ENCODE measurements at places on chromosomes 5 and 9. TPM values are rescaled to one million over a fixed set of nuclear protein-coding genes. Genes with fewer than 3 reads are reported as not detected.

Gene IFNE
- not detected for total RNA-seq

DNA sequence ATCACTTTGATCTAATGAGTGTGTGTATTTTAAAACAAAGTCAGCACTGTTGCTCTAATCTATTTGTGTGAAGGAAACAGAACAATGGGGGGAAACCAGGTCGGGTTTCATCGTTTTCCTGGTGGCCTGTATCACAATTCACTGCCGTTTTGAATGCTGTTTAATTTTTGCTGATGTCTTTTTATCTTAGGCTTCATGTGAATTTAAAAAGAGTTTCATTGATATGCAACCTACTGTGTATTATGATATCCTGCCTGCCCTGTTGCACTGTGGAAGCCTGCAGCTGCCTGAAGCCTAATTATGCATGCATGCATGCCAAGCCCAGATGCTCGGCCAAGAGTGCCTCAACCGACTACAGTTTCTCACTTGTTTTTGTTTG lies 307.5 kb downstream of the ZNF608 start:
- no peak for DNase-seq

Gene STK10
- total RNA-seq: 6.9 TPM

- no peak for DNase-seq
Observed at GRCh38 chr5:93404246-93404645, 176.8 kb downstream of the NR2F1-AS1 start.

DNA sequence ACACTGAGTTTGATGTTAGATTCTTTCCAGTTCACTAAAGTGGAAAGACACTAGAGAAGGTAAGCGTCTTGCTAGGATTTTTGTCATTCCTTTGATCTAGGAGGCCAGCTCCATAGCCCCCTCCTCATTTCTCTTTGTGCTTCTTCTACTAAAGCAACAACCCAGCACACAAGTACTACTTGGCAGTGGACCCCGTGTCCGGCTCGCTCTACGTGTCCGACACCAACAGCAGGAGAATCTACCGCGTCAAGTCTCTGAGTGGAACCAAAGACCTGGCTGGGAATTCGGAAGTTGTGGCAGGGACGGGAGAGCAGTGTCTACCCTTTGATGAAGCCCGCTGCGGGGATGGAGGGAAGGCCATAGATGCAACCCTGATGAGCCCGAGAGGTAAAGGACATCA lies 76.6 kb upstream of the WWC1 start:
- DNase-seq: no peak

- no peak for DNase-seq
Observed at GRCh38 chr5:57749396-57749795, 266.8 kb upstream of the ACTBL2 start.

DNA sequence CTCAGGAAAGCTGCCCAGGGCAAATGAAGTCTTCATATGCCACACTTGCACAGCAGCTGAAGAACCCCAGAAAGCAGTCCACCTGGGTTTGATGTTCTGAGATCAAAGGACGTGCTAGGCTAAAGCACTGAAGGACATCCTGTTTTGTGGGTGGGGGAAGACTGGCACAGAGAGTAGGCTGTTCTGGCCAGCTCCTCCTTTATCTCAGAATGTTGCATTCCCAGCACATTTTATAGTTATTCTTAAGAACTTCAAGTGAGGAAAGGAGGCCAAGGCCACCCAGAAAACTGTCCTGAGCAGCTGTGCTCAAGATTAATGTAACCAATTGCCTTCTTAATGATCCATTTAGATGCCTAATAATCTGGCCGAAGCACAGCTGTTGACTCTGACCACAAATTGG lies 10.9 kb downstream of the SHOC1 start:
- no peak for DNase-seq

DNA sequence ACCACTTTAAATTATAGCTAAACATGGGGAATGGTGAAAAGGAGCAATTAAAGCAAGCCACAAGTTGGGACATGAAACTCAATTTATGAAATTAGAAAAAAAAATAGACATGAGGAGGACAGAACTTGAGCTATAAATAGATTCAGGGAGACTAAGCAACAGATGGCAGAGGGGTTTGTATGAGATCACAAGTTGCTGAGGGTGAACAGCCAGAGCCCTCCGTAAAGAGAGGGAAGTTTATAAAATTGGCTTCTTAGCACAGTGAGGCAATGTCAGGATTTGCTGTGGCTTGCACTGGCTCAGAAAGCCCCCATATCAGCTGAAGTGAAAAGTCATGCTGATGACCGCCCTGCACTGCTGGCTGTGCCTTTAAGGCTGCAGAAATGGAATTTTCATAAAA lies 443.4 kb upstream of the CD180 start:
- no peak for DNase-seq

DNA sequence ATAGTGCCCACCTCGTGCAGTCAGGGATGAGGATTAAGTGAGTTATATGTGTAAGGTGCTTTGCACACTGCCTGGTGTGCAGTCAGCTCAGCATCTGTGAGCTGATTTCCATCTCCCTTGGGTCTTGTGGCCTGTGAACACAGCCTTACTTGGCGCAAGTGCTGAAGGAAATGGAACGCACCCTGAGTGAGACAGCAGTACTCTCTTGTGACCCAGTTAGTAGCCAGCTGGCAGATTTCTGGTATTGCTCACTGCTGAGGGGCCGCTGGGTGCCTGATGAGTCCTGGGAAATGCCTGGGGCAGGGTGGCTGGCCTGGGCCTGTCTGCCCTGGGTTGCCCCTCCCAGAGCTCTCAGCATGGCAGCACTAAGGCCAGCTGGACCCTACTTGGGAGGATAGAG lies 90.9 kb upstream of the BOD1 start:
- no peak for DNase-seq

DNA sequence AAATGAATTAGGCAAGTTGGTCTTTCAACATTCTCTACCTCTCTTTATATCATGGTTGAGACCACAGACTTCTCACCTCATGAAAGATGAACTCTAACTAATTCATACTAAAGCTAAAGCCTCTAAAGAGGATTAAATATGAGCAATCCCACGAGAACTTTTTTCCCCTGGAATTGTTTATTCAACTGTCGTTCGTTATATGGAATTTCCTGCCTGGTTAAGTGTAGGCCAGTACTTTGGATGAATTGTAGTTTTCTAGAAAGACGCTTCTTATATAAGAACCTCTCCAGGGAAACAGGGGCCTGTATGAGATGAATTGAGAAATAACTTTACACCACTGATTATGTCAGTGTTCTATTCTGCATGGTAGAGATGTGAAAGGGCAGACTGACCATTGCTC lies 42.9 kb downstream of the PDCD1LG2 start:
- no peak for DNase-seq

Gene PCDHGC5
- total RNA-seq: 0.37 TPM

Gene GPR151
- not detected for total RNA-seq

Gene EIF4EBP3
- 11.4 TPM for total RNA-seq

DNA sequence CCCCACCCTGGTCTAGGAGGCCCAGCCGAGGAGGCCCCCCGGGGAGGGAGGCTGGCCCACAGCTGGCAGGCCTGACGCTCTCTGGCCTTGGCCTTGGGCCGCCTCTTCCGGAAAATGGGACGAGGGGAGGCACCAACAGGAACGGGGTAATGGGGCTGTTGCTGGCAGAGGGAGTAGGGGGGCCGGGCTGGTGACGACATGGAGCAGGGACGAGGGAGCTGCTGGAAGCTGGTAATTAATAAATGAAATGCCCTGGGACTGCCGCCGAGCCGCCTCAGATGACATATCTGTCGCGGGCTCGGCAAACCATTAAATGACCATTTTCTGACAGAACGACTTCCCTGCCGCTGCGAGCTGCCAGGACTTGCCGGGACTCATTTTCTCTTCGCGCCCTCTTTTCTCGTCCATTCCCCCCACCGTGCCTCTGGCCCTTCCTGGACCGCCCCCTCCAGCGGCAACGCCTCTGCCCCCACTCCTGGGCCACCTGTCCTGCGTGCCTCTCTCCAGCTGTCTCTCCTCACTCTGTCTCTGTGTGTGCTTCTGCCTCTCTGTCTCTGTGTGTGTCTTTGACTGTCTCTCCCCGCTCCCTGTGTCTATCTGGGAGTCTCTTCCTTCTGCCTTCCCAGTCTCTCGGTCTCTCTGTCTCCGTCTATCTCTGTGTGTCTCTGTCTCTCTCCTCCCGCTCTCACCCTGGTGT lies 215.7 kb downstream of the PAX5 start:
- no peak for DNase-seq

Gene AGXT2
- total RNA-seq: 84.7 TPM

DNA sequence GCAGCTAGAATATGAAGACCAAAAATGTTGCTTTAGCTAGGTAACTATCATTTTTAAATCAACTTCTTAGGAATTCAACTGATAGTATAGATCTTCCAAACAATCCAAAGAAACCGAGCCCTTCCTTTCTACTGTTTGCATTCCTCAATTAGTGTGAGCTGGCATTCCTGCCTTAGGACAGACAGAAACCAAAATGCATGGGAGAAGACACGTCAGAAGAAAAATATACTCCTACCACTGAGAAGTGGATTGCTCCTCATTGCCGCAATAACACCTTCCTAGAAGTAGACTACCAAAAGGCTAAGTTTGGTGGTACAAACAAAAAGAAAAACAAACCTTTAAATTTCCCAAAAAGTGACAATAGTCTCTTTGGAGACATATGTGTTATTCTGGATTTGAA lies 440.0 kb downstream of the SEMA5A start:
- DNase-seq: no peak

Gene SV2C
- total RNA-seq: not detected

DNA sequence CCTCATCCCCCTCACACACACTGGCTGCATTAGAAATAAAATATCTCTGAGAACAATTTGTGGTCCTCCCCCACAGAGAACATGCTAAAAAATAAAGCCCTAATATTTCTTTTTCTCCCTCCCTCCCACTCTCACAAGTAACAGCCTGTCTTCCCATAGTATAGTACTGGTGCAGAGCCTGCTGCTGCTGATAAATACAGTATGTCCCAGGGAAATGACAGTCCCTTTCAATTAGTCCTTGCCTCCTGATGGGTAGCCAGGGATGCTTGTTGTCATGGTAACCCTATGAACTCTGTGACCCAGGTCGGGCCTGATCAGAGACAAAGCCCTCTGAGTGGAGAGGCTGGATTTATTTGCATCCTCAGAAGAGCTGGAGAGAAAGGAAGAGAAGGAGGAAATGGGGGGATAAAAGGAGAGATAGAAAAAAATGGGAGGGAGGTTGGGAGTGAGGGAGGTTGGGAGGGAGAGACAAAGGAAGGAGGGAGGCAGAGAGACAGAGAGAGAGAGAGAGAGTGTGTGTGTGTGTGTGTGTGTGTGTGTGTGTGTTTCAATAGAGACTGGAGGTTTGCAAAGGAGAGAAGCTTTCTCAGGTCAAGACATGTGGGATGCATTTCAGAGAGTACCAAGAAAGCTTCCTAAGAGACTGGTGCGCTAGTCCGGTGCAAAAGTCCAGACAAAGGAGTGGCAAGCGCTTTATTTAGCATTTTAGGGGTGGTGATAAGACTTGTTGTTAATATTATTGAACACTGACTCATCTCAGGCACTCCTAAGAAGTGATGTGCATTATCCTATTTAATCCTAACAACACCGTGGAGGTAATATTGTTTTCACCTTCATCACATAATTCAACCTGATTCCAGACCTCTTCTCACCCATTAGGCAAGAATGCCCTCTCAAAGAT lies 260.8 kb downstream of the FAM114A2 start:
- no peak for DNase-seq

Gene DMRT2
- 0.49 TPM for total RNA-seq

DNA sequence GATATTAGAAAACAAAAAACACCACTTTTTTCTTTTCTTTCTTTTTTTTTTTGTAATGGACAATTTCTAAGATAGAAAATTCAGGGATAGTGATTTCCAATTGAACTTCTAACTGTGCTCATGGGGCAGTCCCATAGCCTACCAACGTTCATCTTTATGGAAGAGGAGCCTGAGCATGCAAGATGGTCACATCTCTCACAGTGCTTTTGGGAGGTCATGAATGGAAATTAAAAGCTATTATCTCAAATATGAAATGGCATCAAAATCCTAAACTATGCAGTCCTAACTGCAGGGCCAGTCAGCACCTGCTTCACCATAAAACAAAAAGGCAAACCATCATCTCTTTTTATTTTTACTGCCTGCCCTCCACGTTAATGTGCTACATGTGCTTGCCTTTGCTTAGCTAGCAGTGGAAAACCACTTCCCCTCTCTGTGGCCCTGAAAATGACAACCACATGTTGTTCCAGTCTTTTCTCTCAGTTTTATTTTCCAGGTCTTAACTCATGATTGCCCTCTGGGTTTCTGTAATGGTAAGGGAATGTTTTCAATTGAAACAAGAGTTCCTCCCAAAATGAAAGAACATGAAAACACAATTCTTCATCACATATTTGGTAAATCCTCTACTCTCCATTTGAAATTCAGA lies 16.7 kb downstream of the IFNB1 start:
- no peak for DNase-seq

Gene CYLC2
- not detected for total RNA-seq

DNA sequence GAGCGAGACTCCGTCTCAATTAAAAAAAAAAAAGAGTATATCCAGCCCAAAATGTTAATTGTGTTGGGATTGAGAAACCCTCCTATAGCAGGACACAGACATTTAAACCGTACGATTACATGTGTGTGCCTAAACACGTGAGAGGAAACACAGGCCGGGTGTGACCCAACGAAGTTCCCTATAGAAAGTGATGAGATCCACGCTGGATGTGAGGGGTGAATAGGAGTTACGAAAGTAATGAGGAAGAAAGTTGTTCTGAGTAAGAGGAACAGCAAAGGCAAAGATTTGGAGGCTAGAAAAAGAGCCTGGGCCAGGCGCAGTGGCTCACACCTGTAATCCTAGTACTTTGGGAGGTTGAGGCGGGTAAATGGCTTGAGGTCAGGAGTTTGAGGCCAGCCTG lies 13.6 kb downstream of the NAIF1 start:
- DNase-seq: no peak

DNA sequence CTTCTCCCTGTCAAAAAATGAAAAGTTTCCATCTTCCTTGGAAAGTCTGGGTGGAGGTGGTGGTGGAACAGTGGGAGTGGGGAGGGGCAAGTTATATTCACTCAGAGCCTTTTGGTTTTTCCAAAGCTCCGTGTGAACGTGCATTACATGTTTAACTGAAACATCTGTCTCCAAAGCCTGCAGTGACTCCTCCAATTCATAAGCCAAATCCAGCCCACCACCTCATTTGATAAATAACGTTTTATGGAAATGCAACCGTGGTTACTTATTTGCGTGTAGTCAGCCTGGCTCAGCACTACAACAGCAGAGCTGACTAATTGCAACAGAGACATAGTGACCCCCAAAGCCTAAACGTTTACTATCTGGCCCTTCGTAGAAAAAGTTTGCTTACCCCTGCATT lies 13.9 kb downstream of the TNFSF8 start:
- DNase-seq: no peak

GRCh38 chr5:108560581-108560980 lies 178.7 kb upstream of the FBXL17 start:
- DNase-seq: no peak

GRCh38 chr5:78895616-78896015 lies 89.5 kb downstream of the ARSB start:
- DNase-seq: no peak
